ENCODE measurements at places on chromosomes 12 and 14.

GRCh38 chr12:65308006-65308405 lies 29.5 kb downstream of the MSRB3 start:
- no peak for DNase-seq

GRCh38 chr14:66804141-66804540 lies 296.2 kb downstream of the GPHN start:
- no peak for DNase-seq

DNA sequence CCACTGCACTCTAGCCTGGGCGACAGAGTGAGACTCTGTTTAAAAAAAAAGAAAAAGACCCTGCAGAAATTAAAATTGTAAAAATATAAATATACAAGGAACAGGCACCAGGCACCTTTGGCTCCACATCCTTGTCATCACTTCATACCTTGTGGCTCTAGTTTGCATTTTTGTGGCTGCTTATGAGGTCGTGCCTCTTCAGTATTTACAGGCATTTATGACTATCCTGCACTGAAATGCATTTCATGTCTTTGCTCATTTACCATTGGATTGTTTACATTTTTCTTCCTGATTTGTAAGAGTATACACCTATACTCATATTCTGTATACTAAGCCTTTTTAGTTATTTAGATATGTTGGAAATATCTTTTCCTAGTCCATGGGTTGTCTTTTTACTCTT lies 20.1 kb downstream of the BICD1 start:
- no peak for DNase-seq

- no peak for DNase-seq
Measured at GRCh38 chr14:102949062-102949800, 26.8 kb downstream of the AMN start.

DNA sequence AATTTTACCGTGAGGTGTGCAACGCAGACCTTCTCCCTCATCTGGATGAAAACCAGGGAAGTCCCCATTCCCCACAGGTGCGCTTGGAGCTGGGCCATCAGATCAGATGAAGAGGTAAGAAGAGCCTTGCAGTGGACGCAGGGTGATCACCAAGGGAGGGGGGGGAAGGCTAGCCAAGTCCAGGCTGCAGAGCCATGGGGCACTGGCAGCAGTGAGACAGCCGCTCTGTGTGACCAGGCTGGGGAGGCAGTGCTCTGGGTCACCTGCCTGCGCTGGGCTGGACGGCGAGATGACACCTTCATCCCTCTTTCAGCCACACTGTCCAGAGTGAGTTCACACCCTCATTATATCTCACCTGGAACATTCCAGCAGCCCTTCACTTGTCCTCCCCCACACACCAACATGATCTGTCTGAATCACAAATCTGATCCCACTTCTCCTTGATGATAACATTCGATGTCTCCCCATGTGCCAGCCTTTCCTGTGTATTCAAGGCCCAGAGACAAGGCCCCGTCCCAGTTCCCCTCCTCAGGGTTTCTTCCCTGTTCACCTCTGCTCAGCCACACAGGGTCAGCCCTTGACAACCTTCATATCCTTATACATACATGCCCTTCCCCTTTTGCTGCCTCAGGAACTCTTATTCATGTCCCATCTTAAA lies 65.9 kb upstream of the VASH1 start:
- DNase-seq: no peak

DNA sequence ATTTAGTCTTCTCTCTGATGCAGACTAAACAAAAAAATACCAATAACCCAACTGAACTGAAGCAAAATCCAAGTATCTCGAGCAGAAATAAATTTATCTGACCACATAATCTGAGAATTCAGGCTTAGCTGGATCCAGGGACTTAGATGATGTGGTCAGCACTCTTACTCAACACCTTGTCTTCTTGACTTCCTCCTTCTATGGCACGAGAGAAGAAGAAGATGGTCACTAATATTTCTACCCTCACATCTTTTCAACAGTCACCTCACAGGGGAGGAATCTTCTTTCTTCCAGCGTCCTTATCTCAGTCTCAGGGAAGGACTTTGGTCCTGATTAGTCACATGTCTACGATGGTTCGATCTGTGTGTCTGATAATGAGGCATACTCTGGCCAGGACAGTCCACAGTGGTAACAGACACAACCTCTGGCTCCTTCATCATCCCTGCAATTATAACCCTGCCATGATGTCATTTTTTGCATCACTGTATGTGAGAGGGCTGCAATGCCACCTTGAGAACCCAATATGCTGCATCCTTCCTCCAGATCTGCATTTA lies 15.8 kb downstream of the RGS6 start:
- DNase-seq: no peak

DNA sequence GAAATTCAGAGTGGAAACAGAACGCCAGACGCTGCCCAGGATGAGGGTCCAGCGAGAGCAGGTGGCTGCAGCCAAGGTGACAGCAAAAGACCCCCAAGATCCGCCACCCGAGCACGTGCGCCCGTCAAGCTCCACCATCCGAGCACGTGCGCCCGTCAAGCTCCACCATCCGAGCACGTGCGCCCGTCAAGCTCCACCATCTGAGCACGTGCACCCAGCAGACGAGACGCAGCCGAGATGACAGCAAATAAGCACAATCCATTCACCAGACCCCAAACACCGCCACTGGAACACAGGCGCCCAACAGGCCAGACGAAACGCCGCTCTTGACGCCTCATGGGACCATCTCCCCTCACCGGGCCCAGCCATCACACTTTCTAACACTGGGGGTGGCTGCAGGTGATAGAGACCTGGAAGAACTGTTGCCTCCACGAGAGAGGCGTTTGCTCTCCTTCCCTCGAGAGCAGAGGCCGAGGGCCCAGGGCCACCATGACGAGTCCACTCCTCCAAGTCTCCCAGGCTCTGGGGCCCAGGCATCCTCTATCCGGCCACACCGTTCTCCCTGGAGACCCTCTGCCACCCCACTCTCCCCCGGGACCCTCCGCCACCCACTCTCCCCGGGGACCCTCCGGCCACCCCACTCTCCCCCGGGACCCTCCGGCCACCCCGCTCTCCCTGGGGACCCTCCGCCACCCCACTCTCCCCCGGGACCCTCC lies 62.1 kb upstream of the GALNT9 start:
- DNase-seq: peak; percentile 22

GRCh38 chr14:24093207-24093900 lies 757 bp upstream of the PCK2 start:
- no peak for DNase-seq

GRCh38 chr12:50520416-50521207 lies 15.8 kb downstream of the DIP2B start:
- DNase-seq: no peak

DNA sequence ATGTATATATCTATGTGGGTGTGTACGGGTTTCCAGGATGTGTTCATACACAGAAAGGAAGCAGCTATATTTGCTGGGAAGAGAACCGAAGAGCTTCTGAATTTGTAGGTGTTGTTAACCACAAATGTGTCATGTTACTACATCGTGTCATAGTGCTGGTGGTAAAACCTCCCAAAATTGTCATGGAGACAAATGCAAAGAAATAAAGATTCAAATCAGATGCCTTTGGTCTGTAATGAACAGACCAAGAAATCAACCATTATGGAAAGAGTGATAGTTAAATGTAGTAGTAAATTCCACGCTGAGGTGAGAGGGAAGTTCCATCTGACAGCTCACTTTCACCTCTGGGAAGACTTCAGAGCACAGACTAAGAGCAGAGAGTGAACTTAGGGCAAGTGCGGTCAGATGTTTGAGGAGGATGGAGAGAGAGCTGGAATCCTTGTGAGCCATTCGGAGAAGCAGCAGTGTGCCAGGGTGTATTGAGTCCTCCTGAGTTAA lies 487.5 kb downstream of the TMEM121 start:
- no peak for DNase-seq

- DNase-seq: no peak
Measured at GRCh38 chr12:11853126-11853525, 203.7 kb downstream of the ETV6 start.

- DNase-seq: peak; percentile 95
Measured at GRCh38 chr12:65881965-65882413, 57.7 kb downstream of the HMGA2 start.

GRCh38 chr14:94581127-94581999 lies at the start of gene SERPINA5:
Gene SERPINA5, plus strand, starts transcription at chr14:94581426. Its CDS starts 5,937 bp downstream, at chr14:94587363.
- DNase-seq: peak; percentile 70

GRCh38 chr12:81843599-81843998 lies 84.4 kb upstream of the PPFIA2 start:
- no peak for DNase-seq

- no peak for DNase-seq
Measured at GRCh38 chr14:23185063-23185462, 1.6 kb upstream of the SLC7A8 start.

GRCh38 chr14:24340606-24341005 lies 815 bp upstream of the RIPK3 start:
- DNase-seq: no peak

- no peak for DNase-seq
Measured at GRCh38 chr14:94451091-94451771, 1.4 kb downstream of the SERPINA11 start.

GRCh38 chr12:12881151-12881909 lies 10.0 kb upstream of the GPRC5A start:
- DNase-seq: no peak

Data from left hindlimb (tissue), 1 donor.